ENCODE measurements at places on chromosomes 13 and 19.

GRCh38 chr13:60174113-60174512 is 10.4 kb upstream of the DIAPH3 start:
- no peak for DNase-seq

GRCh38 chr19:3464587-3465235 is 15.6 kb downstream of the SMIM24 start:
- no peak for DNase-seq

DNA sequence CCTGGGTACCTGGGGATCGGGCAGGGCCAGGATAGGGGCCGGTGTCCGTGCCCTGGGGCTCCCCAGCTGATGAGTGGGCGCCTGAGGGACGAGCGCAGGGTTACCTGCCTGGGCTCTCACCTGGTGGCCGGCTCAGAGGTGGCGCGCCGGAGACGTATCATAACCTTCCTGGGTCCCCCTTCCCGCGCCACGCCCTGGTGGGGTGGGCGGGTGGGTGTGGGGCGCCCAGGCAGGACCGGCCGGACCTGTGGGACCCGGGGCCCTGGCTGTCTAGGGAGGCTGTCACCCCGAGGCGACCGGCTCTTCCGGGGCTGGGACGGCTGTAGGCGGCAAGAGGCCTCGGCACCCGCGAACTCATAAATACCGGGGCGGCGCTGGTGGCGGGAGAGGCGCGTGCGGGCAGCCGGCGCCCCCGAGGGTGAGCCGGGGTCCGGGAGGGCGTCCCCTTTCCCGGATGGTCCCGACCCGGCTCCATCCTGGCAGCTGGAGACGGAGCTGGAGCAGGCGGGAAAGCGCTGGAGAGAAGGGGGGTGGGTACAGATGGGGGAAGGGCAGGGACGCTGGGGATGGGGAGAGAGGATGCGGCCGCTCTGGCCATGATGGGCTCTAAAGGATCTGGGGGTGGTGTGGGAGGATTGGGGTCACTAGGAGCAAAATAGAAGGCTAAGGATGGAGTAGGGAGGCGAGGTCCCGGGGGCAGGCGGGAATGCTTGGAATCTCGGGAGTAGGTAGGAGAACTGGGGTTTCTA is at the start of gene ACP7:
ACP7 (plus strand) TSS at position 386 of the 749 bp plus-strand sequence. CDS start 902 bp downstream, outside the sequence.
- no peak for DNase-seq

DNA sequence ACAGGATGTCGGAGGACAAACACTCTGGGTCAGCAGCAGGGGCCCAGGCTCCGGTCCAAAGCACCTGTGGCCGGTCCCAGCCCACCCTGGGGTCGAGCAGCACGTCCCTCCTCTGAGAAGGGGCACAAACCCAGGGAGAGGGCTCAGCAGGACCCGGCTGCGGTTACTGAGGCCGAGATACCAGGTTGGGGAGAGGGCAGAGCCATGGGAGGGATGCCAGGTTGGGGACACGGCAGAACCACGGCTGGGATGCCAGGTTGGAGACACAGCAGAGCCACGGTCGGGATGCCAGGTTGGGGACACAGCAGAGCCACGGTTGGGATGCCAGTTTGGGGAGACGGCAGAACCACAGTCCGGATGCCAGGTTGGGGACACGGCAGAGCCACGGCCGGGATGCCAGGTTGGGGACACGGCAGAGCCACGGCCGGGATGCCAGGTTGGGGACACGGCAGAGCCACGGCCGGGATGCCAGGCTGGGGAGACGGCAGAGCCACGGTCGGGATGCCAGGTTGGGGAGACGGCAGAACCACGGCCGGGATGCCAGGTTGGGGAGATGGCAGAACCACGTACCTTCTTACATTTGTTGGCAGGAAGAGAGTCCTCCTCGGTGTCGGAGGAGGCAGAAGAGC is 18.5 kb downstream of the MIER2 start:
- DNase-seq, result no peak

DNA sequence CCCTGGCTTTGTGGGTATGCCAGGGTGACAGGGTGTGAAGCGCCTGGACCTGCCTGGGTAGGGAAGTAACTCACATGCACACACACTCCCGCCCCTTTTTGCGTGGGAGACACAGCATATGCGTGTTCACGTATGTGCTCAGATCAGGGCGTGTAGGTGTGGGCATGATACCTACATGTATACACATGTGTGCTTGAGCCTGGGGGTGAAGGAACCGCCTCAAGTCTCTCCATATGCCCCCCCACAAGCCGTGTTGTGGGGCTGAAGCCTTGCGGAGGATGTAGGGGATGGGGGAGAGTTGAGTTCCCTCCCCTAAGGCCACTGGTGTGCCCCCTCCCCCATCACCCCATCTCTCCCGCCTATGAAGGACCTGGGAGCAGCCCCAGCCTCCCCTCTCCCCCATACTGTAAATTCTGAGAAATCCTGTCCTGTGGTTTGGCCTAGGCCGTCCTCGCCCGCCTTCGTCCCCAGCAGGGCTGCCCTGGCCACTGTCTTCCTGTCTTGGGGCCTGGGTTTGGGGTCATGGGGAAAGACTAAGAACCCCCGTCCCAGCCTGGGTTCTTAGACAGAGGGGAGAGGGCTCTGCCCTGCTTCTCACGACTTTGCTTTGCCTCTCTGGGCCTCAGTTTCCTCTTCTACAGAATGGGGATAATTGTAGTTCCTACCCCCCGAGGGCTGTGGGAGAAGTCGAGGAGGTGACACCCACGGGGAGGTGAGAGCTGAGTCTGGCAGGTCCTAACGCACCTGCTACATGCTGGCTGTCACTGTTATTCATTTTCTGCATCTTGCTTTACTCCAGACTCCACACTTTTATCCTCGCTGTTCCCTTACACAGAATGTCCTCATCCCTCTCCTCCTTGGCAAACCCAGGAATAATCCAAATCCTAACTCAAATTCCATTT is 14.3 kb downstream of the ACTL9 start:
- DNase-seq, result no peak

DNA sequence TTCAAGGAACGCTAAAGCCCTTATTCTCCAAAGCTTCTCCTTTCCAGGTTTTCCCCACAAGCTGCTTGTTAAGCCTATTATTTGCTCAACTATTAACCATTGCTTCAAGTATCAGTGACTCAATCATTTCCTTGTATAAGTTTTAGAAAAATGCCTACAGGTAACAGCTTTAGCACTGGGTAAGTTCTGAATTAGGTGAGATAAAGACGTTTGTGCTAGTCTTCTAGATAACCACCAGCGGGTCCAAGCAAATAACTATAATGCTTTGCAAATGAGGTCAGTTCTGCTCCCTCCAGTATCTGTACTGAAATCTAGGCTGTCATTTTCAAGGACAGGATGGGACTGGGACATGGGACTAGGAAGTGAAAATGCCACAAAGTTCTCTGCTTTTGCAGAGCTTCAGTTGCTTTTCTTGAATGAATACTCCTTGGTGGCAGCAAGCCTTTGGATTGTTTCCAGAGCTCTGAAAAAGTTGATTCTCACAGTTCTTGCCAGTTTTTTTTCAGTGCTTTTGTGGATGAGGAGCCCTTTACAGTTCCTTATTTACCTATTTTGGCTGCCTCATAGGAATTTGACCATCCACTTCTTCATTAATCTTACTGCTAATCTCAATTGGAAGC is 1487.7 kb downstream of the EFNB2 start:
- no peak for DNase-seq

DNA sequence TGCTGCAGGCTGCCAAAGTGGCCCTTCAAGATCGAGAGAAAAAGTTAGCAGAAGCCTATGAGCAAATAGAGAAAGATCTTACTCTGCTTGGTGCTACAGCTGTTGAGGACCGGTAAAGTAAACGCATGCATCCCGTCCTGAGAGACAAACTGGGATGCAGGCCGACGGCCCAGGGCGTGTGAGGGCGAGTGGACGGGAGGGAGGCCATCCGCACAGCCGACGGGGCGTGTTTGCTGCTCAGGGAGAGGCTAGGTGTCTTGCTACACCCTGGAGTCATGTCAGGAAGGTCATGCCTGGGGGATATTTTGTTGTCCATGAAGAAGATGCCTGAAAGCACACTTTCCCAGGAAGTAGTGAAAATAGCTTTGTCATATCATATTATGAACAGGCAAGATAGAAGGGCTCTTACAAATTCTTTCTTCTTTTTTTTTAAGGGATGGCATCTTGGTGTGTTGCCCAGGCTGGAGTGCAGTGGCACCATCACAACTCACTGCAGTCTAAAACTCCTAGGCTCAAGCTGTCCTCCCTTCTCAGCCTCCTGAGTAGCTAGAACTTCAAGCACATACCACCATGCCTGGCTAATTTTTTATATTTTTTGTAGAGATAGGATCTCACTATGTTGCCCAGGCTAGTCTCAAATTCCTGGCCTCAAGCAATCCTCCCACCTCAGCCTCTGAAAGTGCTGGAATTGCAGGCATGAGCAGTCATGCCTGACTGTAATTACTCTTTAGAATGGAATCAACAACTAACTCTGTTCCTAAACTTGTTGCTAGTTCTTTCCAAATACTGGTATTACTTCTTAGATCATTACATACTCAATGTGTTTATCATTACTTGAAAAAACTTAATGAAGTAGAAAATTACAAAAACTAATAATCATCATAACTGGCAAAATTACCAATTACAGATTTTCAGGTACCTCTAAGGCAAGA is 117.6 kb upstream of the MCF2L start:
- DNase-seq, result no peak

DNA sequence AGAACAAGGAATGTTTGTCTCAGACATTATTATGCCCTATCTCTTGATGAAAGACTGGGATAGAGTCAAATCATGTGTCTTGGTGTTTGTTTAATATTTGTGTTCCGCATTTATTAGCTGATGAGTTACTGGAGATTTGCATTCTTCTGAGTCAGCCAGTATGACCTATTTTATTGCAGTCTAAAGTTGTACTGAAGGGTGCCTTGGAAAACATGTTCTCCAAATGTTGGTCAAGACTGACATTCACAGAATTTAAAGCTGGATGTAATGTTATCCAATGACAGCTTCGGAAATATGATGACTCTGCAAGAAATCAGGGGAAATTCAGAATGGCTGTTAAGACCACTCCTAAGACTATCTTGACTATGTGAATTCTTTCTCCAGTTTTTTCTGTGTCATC is 134.0 kb downstream of the KCNRG start:
- no peak for DNase-seq

DNA sequence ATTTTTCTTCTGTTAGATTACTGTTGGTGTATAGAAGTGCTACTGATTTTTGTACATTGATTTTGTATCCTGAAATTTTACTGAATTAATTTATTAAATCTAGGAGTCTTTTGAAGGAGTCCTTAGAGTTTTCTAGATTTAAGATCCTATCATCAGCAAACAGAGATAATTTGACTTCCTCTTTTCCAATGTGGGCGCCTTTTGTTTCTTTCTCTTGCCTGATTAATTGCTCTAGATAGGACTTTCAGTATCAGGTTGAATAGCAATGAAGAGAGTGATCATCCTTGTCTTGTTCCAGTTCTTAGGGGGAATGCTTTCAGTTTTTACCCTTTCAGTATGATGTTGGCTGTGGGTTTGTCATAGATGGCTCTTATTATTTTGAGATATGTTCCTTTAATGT is 5.6 kb upstream of the CD33 start:
- no peak for DNase-seq

DNA sequence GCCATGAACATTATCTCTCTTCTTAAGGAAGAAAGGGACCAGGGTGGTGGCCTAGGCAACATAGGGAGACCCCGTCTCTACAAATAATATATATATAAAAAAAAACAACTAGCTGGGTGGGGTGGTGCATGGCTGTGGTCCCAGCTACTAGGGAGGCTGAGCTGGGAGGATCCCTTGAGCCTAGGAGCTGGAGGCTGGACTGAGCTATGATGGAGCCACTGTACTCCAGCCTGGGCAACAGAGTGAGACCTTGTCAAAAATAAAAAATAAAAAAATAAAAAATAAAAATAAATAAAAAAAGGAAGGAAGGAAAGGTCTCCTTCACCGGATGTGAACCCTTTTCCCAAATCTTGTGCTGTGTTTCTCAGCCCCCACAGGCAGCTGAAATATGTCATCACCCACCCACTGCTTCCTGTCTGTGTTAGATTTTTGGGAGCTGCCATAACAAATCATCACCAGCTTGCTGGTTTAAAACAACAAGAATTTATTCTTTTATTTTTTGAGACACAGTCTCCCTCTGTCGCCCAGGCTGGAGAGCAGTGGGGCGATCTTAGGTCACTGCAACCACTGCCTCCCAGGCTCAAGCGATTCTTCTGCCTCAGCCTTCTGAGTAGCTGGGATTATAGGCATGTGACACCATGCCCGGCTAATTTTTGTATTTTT is 9.5 kb upstream of the TSPAN16 start:
- no peak for DNase-seq

GRCh38 chr13:106104281-106104901 is 431.1 kb downstream of the EFNB2 start:
- DNase-seq, result no peak

GRCh38 chr19:15986701-15987100 is 37.9 kb downstream of the OR10H4 start:
- DNase-seq, result no peak

DNA sequence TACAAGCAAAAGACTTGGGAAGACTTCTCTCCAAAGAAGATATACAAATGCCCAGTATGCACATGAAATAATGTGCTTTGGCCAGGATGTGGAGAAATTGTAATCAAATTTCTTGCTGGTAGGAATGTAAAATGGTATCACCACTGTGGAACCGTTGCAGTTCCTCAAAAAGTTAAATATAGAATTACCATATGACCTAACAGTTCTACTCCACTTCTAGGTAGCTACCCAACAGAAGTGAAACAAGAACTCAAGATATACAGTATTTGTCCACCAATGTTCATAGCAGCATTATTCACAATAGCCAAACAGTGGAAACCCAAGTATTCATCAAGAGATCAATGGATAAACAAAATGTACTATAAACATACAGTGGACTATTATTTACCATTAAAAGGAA is 95.0 kb upstream of the KLF5 start:
- DNase-seq, result no peak

DNA sequence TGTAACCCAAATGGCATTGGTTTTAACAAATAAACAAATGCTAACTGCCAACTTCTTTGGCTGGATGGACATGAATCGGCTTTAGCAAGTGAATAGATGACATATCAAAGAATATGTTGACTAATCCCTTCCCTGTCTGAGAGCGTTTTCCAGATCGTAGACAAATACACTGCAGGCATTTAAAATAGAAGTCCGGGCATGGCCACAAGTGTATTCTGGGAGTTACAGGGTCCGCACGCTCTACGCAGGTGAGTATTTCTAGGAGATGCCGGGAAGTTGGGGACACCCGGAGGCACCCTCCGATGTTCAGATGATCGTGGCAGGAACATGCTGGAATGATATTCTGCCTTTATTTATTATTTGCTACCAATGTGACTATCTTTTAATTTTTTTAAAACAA is 53.2 kb upstream of the ZNF536 start:
- no peak for DNase-seq

GRCh38 chr19:49442354-49442753 is 1.0 kb upstream of the SLC17A7 start:
- DNase-seq, result no peak
